ENCODE measurements at places on chromosomes 6 and 20.

GRCh38 chr6:37934276-37934675 lies 114.7 kb downstream of the ZFAND3 start:
- DNase-seq = no peak

- DNase-seq = no peak
Measured at GRCh38 chr6:45323656-45324224, 4.4 kb upstream of the RUNX2 start.

GRCh38 chr20:41356951-41357350 lies 9.7 kb downstream of the EMILIN3 start:
- DNase-seq = peak; percentile 36

- DNase-seq = no peak
Measured at GRCh38 chr6:134452906-134453305, 135.0 kb upstream of the SGK1 start.

DNA sequence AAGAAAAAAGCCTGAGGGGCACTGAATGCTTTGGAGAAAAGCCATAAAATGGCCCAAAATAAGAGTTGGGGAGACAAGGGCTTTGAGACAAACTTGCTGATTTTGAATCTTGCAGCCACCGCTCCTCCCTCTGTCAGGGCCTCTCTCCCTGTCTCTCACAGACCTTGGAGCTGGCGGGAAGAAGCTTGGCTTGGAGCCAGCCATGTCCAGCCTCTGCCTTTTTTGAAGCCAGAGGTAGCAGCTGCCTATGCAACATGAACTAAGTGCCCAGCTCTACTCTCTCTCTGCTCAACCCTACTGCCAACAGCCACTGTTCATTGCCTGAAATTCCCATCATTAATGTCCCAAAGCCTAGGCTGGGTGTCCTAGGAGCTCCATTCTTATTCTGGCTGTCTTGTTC lies 63.7 kb upstream of the CTNNBL1 start:
- no peak for DNase-seq

GRCh38 chr6:131914967-131915751 lies 36.0 kb downstream of the CCN2 start:
- DNase-seq = peak; percentile 61

- DNase-seq = no peak
Measured at GRCh38 chr6:131004936-131005335, 58.1 kb downstream of the EPB41L2 start.

- no peak for DNase-seq
Measured at GRCh38 chr6:14640631-14641030, 523.1 kb downstream of the CD83 start.

GRCh38 chr6:30169658-30170614 lies 6.6 kb downstream of the TRIM15 start:
- DNase-seq = no peak

DNA sequence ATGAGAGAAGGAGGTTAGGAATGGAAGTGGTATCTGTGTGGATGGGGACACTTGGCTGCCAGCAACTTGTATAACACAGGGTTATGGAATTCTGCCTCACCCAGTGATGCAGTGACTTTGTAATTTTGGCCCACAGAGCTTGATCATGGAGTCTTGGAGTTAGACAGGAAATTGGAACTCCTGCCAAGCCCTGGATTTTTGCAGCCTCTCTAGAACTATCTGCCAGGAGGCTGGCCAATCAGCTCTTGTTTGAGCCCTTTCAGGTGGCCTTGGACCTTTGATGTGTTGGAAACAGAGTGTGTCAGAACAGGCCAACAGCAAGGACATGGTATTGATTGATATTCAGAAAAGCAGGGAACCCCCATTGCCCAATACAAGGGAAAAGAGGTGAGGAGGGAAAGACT lies 157.7 kb upstream of the GGTLC1 start:
- DNase-seq = no peak

- DNase-seq = no peak
Measured at GRCh38 chr6:162785632-162786242, 58.0 kb downstream of the PACRG start.

DNA sequence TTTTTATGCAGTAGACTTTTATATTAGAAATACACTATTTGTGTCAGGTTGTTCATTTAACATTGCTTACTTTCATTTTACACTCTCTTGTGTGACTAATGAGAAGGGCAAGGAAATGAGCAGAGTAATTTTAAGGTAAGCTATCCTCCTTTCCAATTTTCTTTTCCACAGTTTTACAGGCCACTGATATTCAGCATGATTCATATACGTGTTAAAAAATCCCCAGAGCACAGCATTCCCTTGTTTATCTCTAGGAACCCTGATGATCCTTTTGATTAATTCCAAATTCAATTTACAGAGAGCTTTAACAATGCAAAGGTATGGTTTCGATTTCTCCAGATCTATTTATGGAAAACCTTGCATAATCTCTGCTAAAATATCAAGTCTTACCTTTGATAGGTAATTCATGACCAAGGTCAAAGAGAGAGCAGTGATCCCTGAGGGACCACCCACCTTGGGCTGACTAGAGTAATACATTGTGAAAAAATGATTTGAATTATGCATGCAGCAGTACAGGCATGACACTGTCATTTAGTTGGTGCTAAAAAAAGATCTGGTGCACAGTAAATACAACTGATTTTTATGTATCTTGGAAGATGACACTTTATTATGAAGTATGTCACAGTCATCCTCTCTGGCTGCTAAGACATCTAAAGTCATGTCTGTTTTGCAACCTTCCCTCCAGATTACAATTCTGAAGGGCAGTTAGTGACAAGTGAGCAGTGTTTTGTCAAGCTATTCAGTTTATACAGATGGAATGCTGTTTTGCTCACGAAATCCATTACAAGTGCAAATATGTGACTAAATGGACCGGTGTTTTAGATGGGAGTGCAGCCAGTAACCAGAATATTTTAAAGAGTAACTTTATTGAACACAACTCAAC lies 736.6 kb downstream of the EPHA7 start:
- DNase-seq = no peak

DNA sequence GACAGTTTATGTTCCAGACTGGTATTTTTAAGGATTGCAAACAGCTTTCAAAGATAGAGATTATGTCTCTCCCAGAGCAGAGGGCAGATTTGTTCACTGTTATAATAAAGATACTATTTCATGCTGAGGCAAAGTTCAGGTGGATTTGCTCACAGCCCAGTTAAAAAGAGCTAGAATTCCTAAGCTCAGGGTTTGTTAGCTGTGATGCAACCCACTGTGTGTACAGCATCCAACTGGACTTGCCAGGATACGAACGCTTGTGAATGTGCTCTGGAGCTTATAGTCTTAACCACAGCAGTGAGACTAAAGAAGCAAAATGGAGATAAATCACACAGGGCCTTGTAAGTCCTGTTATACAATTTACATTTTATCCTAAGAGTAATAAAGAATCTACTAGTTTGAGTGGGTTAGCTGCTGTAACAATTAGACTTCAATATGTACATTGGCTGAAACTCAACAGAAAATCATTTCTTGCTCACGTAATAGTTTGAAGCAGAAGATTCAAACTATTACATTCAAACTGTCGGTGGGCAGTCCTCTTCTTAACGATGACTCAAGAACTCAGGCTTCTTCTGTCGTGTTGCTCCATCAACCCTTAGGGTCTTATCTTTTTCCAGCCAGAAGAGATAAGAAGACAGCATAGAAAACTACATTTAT lies 204.0 kb upstream of the PLN start:
- DNase-seq = no peak

DNA sequence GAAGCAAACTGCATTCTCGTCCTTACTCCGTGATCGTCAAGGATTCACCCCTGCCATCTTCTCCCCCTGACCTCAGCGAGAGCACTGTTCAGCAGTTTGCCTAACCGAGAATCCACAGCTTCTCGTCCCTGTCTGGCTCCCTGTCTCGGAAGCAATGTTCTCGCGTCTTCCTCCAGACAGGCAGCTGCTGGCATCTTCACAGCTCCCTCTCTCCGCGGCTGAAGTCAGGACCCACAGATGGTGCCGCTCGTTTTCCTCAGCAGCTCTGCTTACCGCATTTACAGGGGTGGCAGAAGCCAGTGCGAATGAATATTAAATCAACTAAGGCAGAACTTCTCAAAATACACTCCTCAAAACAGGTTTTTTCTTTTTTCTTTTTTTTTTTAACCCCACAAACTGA lies 18.9 kb upstream of the SLC22A2 start:
- DNase-seq = no peak

DNA sequence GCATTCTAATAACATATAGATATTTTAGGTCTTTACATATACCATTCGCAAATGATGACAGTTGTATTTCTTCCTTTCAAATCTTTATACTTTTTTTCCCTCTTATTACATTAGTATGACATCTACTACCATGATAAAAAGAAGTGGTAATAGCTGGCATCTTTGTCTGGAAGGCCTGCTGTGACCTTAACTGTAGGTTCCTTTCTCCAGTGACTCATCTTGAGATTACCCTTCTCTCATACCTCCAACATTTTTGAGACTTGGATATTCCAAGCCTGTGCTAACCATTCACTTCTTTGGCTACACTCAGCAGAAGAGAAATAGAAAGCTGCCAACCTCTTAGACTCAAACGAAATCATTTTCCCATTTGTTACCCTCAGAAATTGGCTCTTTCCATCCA lies 30.3 kb downstream of the ZKSCAN8 start:
- DNase-seq = no peak

DNA sequence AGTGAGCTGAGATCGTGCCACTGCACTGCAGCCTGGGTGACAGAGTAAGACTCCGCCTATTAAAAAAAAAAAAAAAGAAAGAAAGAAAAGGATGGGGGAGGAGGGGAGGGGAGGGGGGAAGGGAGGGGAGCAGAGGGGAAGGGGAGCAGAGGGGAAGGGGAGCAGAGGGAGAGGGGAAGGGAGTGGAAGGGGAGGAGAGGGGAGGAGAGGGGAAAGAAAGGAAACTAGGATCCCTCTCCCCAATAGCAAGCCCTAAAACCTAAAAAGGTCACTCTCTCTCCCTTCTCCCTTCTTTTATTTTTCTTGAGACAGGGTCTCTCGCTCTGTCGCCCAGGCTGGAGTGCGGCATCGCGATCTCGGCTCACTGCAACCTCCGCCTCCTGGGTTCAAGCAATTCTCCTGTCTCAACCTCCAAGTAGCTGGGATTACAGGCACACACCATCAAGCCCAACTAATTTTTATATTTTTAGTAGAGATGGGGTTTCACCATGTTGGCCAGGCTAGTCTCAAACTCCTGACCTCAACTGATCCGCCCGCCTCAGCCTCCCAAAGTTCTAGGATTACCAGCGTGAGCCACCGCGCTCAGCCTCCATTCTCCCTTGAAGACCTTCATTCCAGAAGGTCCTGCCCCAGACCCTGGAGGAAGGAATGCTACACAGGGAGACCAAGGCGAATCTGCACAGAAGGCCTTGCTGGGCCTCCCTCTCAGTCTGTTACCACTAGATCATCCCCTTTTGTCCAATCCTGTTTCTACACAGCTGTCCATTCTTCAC lies 45.8 kb upstream of the PIM1 start:
- no peak for DNase-seq

DNA sequence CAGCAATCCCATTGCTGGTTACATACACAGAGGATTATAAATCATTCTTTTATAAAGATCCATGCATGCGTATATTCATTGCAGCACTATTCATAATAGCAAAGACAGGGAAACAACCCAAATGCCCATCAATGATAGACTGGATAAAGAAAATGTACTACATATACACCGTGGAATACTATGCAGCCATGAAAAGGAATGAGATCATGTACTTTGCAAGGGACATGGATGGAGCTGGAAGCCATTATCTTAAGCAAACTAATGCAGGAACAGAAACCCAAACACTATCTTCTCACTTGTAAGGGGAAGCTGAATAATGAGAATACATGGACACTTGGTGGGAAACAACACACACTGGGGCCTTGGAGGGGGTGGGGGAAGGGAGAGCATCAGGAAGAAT lies 529.7 kb downstream of the TBC1D32 start:
- no peak for DNase-seq

GRCh38 chr6:99305021-99305554 lies 44.4 kb downstream of the FAXC start:
- DNase-seq = no peak

- DNase-seq = no peak
Measured at GRCh38 chr20:8540466-8540865, 408.4 kb downstream of the PLCB1 start.

GRCh38 chr6:44733868-44734267 lies 346.4 kb downstream of the CDC5L start:
- peak; percentile 55 for DNase-seq

GRCh38 chr6:3799719-3800118 lies 48.2 kb upstream of the PXDC1 start:
- DNase-seq = no peak

GRCh38 chr6:132751306-132751705 lies 6.4 kb downstream of the VNN2 start:
- no peak for DNase-seq

- no peak for DNase-seq
Measured at GRCh38 chr20:48143435-48144081, 358.3 kb upstream of the SULF2 start.

DNA sequence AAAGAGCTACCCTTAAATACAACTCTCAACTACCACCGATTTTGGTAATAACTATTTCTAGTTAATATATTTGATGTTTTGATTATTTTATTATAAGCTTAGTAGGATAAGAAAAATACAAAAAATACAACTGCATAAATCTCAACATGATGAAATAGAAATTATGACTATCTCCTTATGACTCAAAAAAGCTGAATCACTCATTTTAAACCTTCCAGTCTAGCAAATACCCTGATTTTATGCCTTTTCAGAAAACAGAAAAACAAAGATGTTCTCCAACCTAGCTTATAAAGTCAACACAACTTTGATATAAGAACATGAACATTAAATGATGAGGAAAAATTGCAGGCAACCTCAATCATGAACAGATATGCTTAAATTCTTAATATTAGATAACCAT lies 40.2 kb upstream of the DSE start:
- DNase-seq = no peak

GRCh38 chr6:35370124-35370741 lies 27.9 kb downstream of the PPARD start:
- peak; percentile 64 for DNase-seq

- DNase-seq = no peak
Measured at GRCh38 chr20:2920473-2920872, 47.2 kb downstream of the PTPRA start.

- peak; percentile 36 for DNase-seq
Measured at GRCh38 chr20:64080013-64080812, at the start of gene OPRL1. Gene OPRL1 (plus strand): TSS chr20:64080082. CDS start chr20:64092721, 12,639 bp downstream.
